GM04503 (cell line): ENCODE measurements at places on chromosomes 2 and 18.

DNA sequence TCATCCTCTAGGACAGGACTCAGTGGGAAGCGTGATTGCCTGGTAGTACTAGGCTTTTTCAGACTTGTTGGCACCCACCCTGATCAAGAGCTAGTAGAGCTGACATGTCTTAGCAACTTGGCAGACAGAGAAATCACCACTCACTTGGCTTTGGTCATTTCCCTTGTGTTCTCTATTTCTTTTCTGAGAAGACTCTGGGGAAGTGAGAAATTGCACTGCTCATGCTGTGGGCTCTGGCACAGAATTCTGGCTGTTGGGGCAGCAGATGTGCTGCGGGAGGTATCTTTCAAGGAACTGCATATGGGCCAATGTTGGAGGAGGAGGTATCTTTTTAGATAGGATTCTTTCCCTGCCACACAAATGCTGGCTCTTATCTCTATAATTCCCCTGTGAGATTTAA, 529.1 kb upstream of the MEX3C start:
- DNase-seq = no peak

GRCh38 chr18:35455926-35456763, 41.6 kb downstream of the INO80C start:
- DNase-seq = no peak

GRCh38 chr2:4408321-4408720, 704.9 kb downstream of the DCDC2C start:
- no peak for DNase-seq

GRCh38 chr2:195319548-195320412, 337.2 kb upstream of the SLC39A10 start:
- no peak for DNase-seq

GRCh38 chr2:72276356-72276755, 128.7 kb upstream of the CYP26B1 start:
- DNase-seq = no peak

- no peak for DNase-seq
Measured at GRCh38 chr2:181948227-181948626, 37.4 kb upstream of the PPP1R1C start.

DNA sequence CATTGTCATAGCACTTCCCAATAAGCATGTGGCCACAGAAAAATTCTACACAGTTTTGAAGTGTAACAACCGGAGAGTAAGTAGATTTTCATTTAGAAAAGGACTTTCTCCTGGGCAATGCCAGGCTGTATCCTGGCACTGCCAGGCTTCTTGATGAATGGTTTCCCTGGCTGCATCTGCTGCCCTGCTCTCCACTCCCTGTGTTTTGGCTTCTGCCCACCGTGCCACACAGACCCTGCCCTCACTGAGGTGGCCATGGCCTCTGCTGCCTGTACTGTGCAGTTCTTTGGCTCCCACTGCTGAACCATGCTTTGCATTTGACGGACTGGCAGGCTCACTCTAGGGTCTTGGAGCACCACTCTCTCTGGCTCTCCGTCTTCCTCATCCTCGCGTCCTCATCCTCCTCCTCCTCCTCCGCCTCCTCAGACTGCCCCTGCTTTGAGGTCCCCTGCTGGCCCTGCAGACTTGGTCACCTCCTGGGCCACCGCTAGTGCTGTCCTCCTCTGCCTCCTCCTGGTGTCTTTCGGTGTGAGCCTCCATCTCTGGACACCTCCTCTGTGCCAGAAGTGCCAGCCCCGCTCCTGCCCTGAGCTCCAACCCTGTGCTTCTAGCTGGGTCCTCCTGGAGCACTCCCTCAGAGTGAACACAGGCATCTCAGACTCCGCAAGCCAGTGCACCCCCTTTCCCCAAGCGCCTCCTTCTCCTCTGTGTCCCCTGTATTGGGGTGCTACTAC, 45.9 kb upstream of the CNGA3 start:
- no peak for DNase-seq

DNA sequence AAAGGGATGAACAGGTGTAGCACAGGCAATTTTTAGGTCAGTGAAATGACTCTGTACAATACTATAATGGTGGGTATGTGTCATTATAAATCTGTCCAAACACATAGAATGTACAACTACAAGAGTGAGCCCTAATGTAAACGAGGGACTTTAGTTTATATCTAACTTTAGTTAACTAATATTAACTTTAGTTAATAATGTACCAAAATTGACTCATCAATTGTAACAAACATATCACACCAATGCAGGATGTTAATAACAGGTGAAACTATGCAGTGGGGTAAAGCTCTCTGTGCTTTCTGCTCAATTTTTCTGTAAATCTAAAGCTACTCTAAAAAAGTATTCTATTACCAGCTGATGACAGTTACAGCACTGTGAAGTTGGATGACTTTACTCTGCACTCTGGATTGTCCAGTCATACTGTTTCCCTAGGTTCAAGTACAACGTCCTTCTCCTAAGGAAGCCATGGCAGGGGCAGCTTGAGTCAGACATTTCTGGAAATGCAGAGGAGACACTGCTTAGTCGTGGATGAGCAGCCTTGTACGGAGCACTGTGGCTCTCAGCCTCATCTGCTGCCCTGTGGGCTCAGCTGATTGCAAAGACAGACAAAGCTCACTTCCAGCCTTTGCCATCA, 26.1 kb downstream of the TGFA start:
- no peak for DNase-seq

DNA sequence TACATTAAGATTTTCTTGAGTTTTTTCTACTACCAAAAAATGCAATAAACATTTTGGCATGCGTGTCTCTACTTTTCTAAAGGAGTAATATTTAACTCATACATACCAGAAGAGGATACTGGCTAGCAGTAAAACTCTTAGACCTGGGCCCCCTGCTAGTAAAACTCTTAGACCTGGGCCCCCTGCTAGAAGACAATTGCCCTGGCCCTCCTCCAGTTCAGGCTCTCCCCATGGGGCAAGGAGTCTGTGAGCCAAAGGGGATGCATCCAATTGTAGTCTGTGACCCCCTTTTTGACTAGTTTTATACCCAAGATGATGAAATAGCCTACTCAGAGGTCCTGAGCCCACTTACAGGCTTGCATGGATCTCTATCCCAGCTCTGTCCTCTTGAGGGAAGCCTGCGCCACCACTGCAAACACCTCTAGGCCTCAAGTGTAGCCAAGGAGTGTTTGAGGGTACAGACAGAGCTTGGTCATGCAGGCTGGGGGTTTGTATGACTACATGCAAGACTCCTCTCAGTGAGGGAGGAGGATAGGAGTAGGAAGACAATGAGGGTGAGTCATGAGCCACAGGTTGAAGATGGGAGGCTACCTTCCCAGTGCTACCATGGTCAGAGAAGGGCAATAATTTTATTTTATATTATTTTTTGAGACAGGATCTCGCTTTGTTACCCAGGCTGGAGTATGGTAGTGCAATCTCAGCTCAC, 45.2 kb upstream of the PGAP1 start:
- DNase-seq = no peak

DNA sequence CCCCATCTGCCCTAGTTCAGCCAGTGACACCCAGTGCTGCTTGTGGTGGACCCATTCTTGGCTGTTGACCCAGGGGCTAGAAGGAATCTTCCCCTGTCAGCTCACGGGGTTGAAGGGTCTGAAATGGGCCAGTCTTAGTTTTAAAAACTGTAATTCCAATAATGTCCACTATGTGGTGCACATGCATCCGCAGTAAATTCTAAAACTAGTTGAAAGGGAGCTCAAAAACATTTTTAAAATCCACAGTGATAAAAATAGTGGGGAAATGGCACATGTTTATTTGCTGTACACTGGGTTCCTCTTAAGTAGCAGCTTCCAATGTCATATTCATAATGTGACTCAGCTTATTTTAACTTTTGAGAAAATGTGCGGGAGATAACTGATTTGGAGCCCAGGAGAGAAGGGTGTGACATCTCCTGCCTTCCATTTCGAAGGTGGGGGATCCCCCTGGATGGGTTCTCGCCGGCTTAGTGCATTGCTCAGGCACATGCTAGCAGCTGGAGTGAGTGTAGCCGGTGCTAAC, 32.8 kb downstream of the GRHL1 start:
- DNase-seq = no peak
